Foreskin keratinocyte (primary cell): ENCODE measurements at places on chromosomes 6 and 20. TPM values are rescaled to one million over a fixed set of nuclear protein-coding genes. Genes with fewer than 3 reads are reported as not detected.

METTL24 gene
- not detected in 2 replicates for total RNA-seq

AARS2 gene
- 17.8 and 21.5 TPM in 2 replicates for total RNA-seq

PAK5 gene
- not detected in 2 replicates for total RNA-seq

MOG gene
- total RNA-seq: not detected in 2 replicates

PHACTR3 gene
- total RNA-seq: 28.3 and 34.0 TPM in 2 replicates

AGER gene
- total RNA-seq: 2.7 and 3.2 TPM in 2 replicates

NEDD9 gene
- total RNA-seq: 3.1 and 3.6 TPM in 2 replicates

ROS1 gene
- 0.10 TPM in 1 of 2 replicates, not detected in the other for total RNA-seq

TMEM170B gene
- 0.03 and 0.07 TPM in 2 replicates for total RNA-seq

HDGFL1 gene
- not detected in 2 replicates for total RNA-seq

EMILIN3 gene
- 0.04 TPM in 1 of 2 replicates, not detected in the other for total RNA-seq

RBM24 gene
- total RNA-seq: 0.92 and 1.4 TPM in 2 replicates

IER3 gene
- 279 and 373 TPM in 2 replicates for total RNA-seq

HLA-DMB gene
- total RNA-seq: 0.92 TPM in 1 of 2 replicates, not detected in the other

CD109 gene
- total RNA-seq: 42.4 and 47.8 TPM in 2 replicates
